ENCODE measurements at places on chromosomes 3 and 15. TPM values are rescaled to one million over a fixed set of nuclear protein-coding genes. Genes with fewer than 3 reads are reported as not detected.
A peak's percentile ranks its signal among the peaks of the same experiment; 100 is the strongest.

PRR20G gene
- total RNA-seq: not detected

DNA sequence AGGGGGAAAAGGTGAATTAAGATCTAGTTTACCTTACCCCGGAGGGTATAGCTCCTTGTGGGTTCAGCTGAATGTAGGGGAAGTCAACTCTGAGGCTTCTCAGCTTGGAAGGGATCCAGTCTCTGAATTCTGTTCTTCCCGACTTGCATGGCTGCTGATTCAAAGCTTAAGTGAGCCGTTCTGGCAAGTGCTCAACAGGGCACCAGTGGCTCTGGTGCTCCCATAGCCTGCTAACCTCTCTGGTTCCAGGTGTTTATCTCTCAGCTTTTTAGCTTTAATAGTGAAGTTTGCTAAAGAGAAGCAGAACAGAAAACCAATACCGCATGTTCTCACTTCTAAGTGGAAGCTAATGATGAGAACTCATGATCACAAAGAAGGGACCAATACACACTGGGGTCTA is 46.3 kb upstream of the RBP1 start:
- no peaks in the 10 kb centered on the region for H3K4me1 ChIP-seq
- no peaks in the 10 kb centered on the region for H3K27me3 ChIP-seq
- no peak overlapping the region for H3K4me3 ChIP-seq
- H3K27ac ChIP-seq: no peak overlapping the region
- DNase-seq: no peak

- no peak for DNase-seq
- H3K36me3 ChIP-seq: no peaks in the 10 kb centered on the region
- no peak overlapping the region for H3K27ac ChIP-seq
- no peaks in the 10 kb centered on the region for H3K4me1 ChIP-seq
- H3K27me3 ChIP-seq: no peaks in the 10 kb centered on the region
Observed at GRCh38 chr15:53903129-53903528, 75.1 kb upstream of the UNC13C start.

GRCh38 chr3:134772591-134772990 is 22.5 kb upstream of the EPHB1 start:
- no peaks in the 10 kb centered on the region for H3K4me1 ChIP-seq
- no peak overlapping the region for H3K27ac ChIP-seq
- H3K36me3 ChIP-seq: no peaks in the 10 kb centered on the region
- DNase-seq: no peak

- DNase-seq: no peak
- H3K27ac ChIP-seq: no peak overlapping the region
- no peaks in the 10 kb centered on the region for H3K27me3 ChIP-seq
- H3K4me3 ChIP-seq: no peak overlapping the region
Observed at GRCh38 chr3:71978150-71978721, 193.3 kb upstream of the PROK2 start.

GRCh38 chr15:80856809-80857377 is 77.7 kb downstream of the CEMIP start:
- no peaks in the 10 kb centered on the region for H3K36me3 ChIP-seq
- no peak overlapping the region for H3K4me3 ChIP-seq
- no peak overlapping the region for H3K27ac ChIP-seq

P2RY1 gene
- 6.3 TPM for total RNA-seq

- no peak overlapping the region for H3K27ac ChIP-seq
- H3K4me1 ChIP-seq: no peaks in the 10 kb centered on the region
- DNase-seq: no peak
- H3K4me3 ChIP-seq: no peak overlapping the region
Observed at GRCh38 chr3:110311541-110311940, 760.1 kb upstream of the NECTIN3 start.

DZIP1L gene
- total RNA-seq: 3.0 TPM

HTR3E gene
- total RNA-seq: not detected

DNA sequence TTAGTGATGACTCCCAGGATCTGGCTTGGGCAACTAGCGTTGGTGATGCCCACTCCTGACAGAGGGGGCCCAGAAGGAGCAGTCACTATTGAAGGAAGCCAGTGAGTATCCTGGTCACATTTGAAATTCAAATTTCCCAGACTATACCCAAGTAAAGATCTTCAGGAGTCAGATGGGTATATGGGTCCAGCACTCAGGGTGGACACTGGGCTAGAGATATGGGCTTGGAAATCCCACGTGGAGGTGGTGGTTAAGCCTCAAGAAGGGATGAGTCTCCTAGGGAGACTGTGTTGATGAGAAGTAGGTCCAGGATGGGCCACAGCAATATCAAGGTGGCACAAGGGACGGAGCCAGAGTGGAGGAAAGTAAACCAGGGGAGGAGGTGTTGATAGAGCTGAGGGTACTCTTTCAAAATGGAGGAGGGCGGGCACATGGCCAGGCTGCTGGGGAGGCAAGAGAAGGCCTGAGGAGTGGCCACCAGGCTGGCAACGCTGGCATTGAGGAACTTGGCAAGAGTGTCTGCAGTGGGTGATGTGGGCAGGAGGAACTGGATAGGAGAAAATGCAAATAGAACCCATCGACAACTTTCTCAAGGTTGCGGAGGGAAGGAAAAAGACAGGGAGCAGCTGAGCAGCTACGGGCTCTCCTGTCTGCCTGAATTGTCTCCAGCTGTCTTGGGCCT is 3.7 kb upstream of the SLCO2A1 start:
- no peak overlapping the region for H3K27ac ChIP-seq
- DNase-seq: no peak
- no peak overlapping the region for H3K4me3 ChIP-seq
- peaks cover 5% of the 10 kb centered on the region for H3K27me3 ChIP-seq

DNA sequence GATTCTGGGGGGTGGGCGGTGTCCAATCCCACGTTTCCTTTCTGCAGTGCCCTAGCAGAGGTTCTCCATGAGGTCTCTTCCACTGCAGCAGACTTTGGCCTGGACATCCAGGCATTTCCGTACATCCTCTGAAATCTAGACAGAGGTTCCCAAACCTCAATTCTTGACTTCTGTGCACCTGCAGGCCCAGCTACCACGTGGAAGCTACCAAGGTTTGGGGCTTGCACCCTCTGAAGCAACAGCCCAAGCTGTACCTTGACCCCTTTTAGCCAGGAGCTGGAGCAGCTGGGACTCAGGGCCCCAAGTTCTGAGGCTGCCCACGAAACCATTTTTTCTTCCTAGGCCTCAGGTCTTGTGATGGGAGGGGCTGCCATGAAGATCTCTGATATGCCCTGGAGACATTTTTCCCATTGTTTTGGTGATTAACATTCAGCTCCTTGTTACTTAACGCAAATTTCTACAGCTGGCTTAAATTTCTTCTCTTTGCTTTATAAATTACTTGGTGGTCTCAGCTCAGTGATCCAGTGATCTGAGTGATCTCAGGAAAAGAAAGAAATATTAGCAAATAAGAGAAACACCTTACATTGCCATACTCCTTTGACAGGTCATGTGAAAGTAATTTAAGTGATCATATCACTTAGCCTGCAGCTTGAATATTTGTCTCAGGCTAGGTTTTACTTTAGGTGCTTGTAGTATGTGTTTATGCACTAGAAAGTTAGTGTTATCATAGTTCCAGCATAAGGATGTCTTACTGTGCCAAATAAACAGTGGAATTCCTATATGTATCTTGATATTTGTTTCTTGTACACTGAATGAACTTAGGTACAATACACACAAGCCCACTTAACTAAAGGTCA is 3.0 kb downstream of the SNAP23 start:
- no peak for DNase-seq
- no peaks in the 10 kb centered on the region for H3K27me3 ChIP-seq
- H3K4me1 ChIP-seq: peaks cover 13% of the 10 kb centered on the region
- no peak overlapping the region for H3K4me3 ChIP-seq
- no peaks in the 10 kb centered on the region for H3K36me3 ChIP-seq

GRCh38 chr15:71743861-71744382 is 66.4 kb upstream of the NR2E3 start:
- no peak overlapping the region for H3K4me3 ChIP-seq
- H3K27me3 ChIP-seq: no peaks in the 10 kb centered on the region
- no peaks in the 10 kb centered on the region for H3K36me3 ChIP-seq
- no peaks in the 10 kb centered on the region for H3K4me1 ChIP-seq
- H3K27ac ChIP-seq: no peak overlapping the region
- DNase-seq: peak; percentile 40

FOXL2NB gene
- not detected for total RNA-seq

HMCES gene
- total RNA-seq: 30.2 TPM

MCTP2 gene
- total RNA-seq: 2.0 TPM

- H3K36me3 ChIP-seq: no peaks in the 10 kb centered on the region
- H3K27me3 ChIP-seq: peaks cover 8% of the 10 kb centered on the region
- no peak overlapping the region for H3K27ac ChIP-seq
- H3K4me3 ChIP-seq: no peak overlapping the region
- DNase-seq: no peak
Observed at GRCh38 chr15:41581110-41581509, 22.1 kb downstream of the TYRO3 start.

DNA sequence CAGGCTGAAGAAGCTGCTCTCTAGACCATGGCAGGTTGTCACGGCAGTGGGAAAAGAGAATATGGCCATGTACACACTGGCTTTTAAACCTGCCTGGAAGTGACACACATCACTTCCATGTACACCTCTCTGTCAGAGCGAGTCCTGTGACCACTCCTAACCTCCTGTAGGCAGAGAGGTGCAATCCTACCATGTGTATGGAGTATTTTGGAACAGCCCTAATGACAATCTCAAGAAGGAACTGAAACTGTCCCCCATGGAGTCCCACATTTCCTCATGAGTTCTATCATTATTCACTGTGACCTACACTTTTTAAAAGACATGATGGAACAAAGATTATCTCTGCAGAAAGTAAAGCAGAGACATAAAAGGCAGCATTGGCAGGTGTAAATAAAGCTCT is 153.4 kb upstream of the PFN2 start:
- no peaks in the 10 kb centered on the region for H3K36me3 ChIP-seq
- H3K27me3 ChIP-seq: no peaks in the 10 kb centered on the region
- DNase-seq: no peak

VEPH1 gene
- 0.40 TPM for total RNA-seq

- no peak overlapping the region for H3K4me3 ChIP-seq
- no peaks in the 10 kb centered on the region for H3K4me1 ChIP-seq
- H3K27me3 ChIP-seq: no peaks in the 10 kb centered on the region
- DNase-seq: peak; percentile 37
Observed at GRCh38 chr3:135929670-135930069, 35.9 kb upstream of the PPP2R3A start.

- H3K27me3 ChIP-seq: no peaks in the 10 kb centered on the region
- H3K4me3 ChIP-seq: no peak overlapping the region
- no peaks in the 10 kb centered on the region for H3K4me1 ChIP-seq
Observed at GRCh38 chr3:103609472-103609871, 1174.7 kb downstream of the ZPLD1 start.

- DNase-seq: no peak
- H3K4me3 ChIP-seq: no peak overlapping the region
- no peaks in the 10 kb centered on the region for H3K36me3 ChIP-seq
Observed at GRCh38 chr15:38920966-38921365, 356.4 kb upstream of the RASGRP1 start.

- H3K4me1 ChIP-seq: no peaks in the 10 kb centered on the region
- DNase-seq: no peak
- no peaks in the 10 kb centered on the region for H3K27me3 ChIP-seq
- H3K4me3 ChIP-seq: no peak overlapping the region
Observed at GRCh38 chr3:54515441-54516213, 393.3 kb downstream of the CACNA2D3 start.

CFAP100 gene
- not detected for total RNA-seq

DNA sequence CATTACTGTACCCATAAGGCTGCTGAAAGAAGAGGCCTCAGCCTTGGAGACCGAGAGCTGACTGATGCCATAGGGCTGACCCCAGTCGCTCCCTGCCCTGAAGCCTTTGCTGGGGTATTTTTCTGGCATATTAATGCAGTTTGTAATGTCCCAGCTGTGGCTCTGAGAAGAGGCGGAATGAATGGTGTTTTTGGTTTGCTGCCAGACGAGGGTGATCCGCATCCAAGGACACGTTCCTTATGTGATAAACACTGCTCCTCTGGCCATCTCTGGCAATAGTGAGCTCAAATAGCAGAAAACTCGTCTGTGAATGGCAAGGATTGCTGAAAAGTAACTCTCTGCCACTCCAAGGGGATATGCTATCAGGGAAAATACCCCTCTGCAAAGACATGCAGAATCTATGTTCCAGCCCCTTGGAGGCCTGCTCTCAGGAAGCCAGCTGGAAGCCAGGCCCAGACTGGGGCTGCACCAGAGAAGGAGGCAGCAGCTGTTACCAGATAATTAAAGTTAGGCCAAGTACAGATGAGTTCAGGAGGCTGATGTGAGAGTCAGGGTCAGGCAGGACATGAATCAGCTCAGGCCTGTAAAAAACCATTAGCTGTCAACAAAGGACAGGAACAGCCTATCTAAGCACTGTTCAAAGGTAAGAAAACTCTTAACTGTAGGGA is 28.9 kb upstream of the KLHL6 start:
- peak overlapping the region; percentile 79 for H3K27ac ChIP-seq
- H3K27me3 ChIP-seq: no peaks in the 10 kb centered on the region
- H3K4me1 ChIP-seq: peaks cover 59% of the 10 kb centered on the region
- H3K36me3 ChIP-seq: no peaks in the 10 kb centered on the region
- DNase-seq: peak; percentile 76

DNA sequence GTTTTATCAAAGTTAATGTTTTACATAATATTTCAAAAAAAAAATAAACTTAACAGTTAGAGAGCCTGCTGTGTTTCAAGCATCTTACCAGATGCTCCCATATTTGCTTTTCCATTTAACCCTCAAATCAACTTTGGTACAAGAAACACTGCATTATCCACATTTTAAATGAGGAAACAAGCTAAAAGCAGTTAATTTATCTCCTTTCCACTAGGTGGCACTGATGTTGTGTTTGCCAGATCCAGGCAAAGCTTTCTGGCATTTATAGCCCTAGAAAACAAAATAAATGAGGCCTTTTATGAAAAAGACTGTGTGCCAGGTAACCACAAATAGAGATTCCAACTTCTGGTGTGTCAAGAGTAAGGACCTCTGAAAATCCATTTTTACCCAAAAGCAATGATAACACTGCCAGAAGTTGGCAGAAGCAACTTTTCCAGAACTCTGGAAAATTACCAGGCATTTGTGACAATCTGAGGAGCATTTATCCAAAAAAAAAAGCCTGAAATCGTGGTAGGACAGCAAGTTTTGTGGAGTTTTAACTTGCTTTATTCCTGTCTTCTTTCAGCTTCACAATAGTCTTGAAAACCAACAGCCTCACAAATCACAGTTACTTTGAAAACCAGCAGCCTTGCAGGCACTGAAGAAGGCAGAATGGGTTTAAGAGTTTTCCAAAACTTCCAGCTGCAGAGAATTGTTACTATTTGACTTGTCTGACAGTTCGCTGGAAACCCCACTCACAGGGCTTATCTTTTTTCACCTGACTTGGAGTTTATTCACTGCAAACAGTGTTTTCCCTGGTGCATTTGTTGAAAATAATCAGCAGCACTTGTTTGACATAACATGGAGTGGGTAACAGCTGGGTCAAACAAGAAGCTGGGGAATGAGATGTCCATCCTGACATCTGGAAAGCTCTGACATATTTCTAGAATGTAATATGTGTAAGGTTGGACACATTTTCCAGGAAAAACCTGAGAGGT is 9.2 kb downstream of the FAM162A start:
- H3K4me1 ChIP-seq: peaks cover 23% of the 10 kb centered on the region
- no peak overlapping the region for H3K27ac ChIP-seq
- no peak overlapping the region for H3K4me3 ChIP-seq
- H3K27me3 ChIP-seq: no peaks in the 10 kb centered on the region
- peaks cover 4% of the 10 kb centered on the region for H3K36me3 ChIP-seq

GRCh38 chr3:120214176-120214575 is 70.8 kb downstream of the GPR156 start:
- H3K4me1 ChIP-seq: no peaks in the 10 kb centered on the region
- no peaks in the 10 kb centered on the region for H3K36me3 ChIP-seq
- H3K27me3 ChIP-seq: no peaks in the 10 kb centered on the region
- DNase-seq: no peak

Measured in heart left ventricle (tissue), 16 donors.